ENCODE measurements at places on chromosomes 7 and 10.

DNA sequence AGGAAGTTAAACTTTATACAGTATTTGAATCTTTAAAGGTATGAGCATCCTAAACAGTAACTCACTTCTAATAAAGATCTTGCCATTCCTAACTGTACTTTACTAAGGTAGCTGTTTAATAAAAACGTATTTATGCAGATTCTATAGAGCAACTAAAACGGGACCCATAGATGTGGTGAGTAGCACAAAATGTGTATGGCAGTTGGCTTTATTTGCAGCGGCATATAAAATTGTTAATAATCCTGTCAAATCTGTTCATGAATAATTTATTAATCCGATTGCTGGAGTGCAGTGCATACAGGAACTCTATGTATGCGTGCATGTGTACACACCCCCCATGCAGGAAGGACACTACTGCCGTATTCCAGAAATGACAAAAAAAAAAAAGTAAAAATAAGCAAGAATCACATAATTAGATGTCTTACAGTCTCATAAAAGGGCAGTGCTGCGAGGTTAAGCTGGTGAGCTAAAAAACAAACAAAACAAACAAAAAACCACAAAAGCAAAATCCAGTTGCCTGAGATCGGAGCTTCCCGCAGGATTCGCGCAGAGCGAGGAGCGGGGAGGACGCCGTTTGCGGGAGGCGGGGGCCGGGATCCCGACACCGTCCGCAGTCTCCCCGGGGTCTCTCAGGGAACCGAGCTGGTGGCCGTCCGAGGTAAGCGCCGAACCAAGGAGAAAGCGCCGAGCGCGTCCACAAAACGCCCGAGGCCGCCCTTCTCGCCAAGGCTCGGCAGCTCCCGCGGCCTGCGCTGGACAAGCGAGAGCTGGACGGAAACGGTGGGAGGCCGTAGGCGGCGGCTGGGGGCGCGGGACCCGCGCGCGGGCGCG, 518 bp upstream of the COMMD3 start:
- DNase-seq, result peak; percentile 46

- DNase-seq, result no peak
Observed at GRCh38 chr7:127039541-127039940, 213.2 kb downstream of the GRM8 start.

- DNase-seq, result no peak
Observed at GRCh38 chr7:129949292-129950133, 3.2 kb downstream of the UBE2H start.

GRCh38 chr7:2307690-2308107, 6.5 kb downstream of the SNX8 start:
- no peak for DNase-seq

DNA sequence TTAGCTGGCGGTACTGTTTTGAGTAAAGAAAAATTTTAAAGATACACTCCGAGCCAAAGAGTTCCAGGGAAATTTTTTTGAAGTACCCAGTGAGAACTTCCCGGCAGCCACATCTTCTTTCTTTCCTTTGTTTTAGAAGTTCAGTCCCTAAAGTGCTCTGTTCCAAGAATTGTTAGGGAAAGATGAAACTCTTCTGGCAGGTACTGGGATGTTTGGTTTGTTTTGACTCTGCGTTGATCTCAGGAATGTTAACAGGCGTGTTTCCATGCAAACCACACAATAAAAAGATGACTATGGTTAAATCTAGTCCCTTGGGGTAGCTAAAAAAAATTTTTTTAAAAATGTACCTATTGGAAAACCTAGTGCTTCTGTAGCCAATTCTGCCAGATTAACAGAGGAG, 224.7 kb upstream of the PHYHIPL start:
- no peak for DNase-seq

GRCh38 chr7:85275204-85275603, 88.3 kb upstream of the SEMA3D start:
- no peak for DNase-seq
